Spleen (tissue), 13 donors: ENCODE measurements at places on chromosomes 6 and 20. TPM values are rescaled to one million over a fixed set of nuclear protein-coding genes. Genes with fewer than 3 reads are reported as not detected.

- H3K4me3 ChIP-seq, result no peak overlapping the region
- H3K4me1 ChIP-seq, result peaks cover 35% of the 10 kb centered on the region
- no peak overlapping the region for H3K27ac ChIP-seq
- no peak for DNase-seq
- H3K36me3 ChIP-seq, result no peaks in the 10 kb centered on the region
- peaks cover 97% of the 10 kb centered on the region for H3K27me3 ChIP-seq
Observed at GRCh38 chr20:21503345-21503744, 10.5 kb downstream of the NKX2-2 start.

DNA sequence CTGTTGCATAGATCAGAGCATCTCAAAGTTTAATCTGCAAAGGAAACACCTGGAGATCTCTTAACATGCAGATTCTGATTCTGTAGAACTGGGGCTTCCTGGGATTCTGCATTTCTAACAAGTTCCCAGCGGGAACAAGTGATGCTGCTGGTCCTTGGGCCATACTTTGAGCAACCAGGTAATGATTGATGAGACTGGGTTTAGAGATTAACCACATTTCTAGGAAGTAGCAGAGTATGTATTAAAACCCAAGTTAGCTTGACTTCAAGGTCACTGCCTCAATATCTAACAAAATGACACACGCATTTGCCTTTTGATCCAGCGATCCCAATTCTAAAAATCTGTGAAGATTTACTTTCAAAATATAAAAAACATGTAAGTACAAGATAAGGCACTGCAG is 83.0 kb upstream of the DTNBP1 start:
- H3K27ac ChIP-seq, result no peak overlapping the region
- no peak overlapping the region for H3K4me3 ChIP-seq
- H3K36me3 ChIP-seq, result no peaks in the 10 kb centered on the region
- no peaks in the 10 kb centered on the region for H3K27me3 ChIP-seq

DNA sequence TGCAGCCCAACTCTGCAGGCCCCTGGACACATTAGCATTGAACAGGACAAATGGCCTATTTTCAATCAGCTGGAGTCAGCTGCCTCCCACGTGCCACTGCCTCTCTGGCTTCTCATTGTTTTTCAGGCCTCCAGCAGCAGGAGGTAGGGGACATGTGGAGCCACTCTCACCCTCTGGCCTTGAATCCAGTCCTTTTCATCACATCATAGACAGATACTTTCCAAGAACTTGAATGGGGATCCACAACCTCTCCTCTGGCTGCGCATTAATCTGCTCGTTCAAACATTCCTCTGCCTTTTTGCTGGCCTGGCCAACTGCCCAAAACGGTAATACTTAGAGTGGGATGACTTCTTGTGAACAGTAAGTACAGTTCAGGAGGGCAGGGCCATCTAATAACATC is 592.3 kb downstream of the PKHD1 start:
- H3K27ac ChIP-seq, result no peak overlapping the region
- H3K27me3 ChIP-seq, result no peaks in the 10 kb centered on the region
- H3K4me3 ChIP-seq, result no peak overlapping the region
- no peak for DNase-seq

Gene TGM3
- 0.33 TPM for polyA plus RNA-seq

Gene TOMM6
- polyA plus RNA-seq, result 439 TPM

Gene MED20
- polyA plus RNA-seq, result 8.6 TPM

DNA sequence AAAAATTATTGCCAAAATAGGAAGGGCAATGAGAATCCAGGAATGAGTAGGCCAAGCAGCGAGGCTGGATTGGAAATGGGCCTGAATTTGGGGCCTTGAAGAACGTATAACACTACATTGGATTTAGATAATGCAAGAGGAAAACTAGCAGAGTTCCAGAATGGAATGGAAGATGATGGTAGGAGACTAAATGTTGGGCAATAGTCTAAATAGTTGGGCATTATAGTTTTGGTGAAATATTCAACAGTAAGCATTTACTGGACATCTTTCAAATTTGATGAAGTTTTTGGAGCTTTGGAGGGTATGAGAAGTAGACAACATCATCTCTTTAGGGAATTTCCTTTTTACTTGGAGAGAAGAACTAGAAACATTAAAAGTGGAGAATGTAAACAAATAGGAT is 3.4 kb upstream of the JARID2 start:
- no peak overlapping the region for H3K27ac ChIP-seq
- H3K4me3 ChIP-seq, result no peak overlapping the region
- H3K36me3 ChIP-seq, result no peaks in the 10 kb centered on the region
- H3K4me1 ChIP-seq, result no peaks in the 10 kb centered on the region
- DNase-seq, result no peak

DNA sequence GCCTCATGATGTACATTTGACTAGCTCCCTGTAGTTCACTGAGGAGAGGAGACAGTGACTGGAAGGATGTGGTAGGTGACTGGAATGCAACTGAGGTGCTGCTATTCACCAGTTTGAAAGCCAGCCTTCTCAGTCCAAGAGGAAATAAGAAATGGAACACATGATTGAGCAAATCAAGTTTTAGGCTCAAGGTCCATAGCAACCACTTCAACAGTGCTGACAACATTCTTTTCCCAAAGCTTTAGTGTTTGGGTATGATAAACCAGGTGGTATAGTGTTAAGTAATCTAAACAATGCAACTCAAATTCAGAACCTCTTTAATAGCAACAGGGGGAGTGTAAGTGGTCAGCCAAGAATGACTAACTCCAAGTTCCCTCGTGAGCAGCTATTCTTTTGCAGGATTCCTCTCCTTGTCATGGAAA is 9.2 kb downstream of the ZHX3 start:
- H3K36me3 ChIP-seq, result no peaks in the 10 kb centered on the region
- H3K27me3 ChIP-seq, result no peaks in the 10 kb centered on the region
- H3K4me1 ChIP-seq, result peaks cover 5% of the 10 kb centered on the region

DNA sequence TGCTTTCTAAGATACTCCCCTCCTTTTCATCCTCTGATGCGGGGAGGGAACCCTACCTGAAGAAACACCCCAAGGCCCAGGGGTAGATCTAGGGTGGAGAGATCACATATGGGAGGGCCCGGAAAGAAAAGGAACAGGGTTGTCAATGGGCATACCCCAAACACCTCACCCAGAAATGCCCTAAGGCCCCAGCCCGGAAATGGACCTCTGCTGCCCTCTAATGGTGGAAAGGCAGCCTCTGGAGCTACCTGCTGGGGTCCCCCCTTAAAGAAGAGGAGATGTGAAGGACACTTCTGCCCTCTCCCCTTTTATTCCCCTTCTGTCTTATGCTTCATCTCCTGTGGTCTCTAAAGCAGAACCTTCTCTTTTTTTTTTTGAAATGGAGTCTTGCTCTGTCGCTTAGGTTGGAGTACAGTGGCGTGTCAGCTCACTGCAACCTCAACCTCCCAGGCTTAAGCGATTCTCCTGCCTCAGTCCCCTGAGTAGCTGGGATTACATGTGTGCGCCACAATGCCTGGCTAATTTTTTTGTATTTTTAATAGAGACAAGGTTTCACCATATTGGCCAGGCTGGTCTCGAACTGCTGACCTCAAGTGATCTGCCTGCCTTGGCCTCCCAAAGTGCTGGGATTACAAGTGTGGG is 458 bp upstream of the ARMC12 start:
- peaks cover 70% of the 10 kb centered on the region for H3K4me1 ChIP-seq
- H3K4me3 ChIP-seq, result no peak overlapping the region
- H3K36me3 ChIP-seq, result no peaks in the 10 kb centered on the region
- DNase-seq, result peak; percentile 94

DNA sequence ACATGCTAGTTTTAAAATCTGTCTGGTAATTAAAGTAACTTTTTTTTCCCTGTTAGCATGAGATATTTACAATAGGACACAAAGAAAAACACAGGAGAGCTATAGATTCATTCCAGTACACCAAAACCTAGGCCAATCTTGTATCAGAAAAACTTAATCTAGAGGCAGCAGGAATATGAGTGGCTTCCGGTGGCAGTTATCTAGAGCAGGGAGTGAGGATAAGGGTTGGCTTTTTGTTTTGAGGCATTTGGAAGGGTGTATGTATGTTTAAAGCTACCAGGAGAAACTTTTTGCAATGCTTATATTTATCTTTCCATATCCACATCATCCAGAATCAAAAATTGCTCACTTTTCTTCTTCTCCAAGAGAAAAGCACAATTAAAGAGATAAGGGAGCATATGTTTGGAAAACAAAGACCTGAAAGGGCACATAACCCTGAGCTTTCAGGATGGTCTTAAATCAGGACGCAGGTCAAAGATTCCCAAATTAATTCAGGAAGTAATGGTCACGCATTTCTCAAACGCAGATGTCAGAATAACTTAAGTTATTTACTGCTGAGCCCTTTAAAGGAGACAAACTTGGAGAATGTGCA is 13.1 kb downstream of the TFAP2A start:
- H3K4me1 ChIP-seq, result peaks cover 7% of the 10 kb centered on the region
- no peak overlapping the region for H3K27ac ChIP-seq
- H3K4me3 ChIP-seq, result no peak overlapping the region

- no peak for DNase-seq
- no peak overlapping the region for H3K4me3 ChIP-seq
- H3K27me3 ChIP-seq, result no peaks in the 10 kb centered on the region
- no peak overlapping the region for H3K27ac ChIP-seq
Observed at GRCh38 chr6:38375341-38375740, 264.4 kb downstream of the BTBD9 start.

Gene DNMT3B
- polyA plus RNA-seq, result 0.38 TPM

Gene BFSP1
- polyA plus RNA-seq, result 0.35 TPM

GRCh38 chr6:98782772-98783171 is 51.6 kb upstream of the POU3F2 start:
- no peak for DNase-seq
- H3K4me1 ChIP-seq, result no peaks in the 10 kb centered on the region
- no peak overlapping the region for H3K4me3 ChIP-seq
- no peak overlapping the region for H3K27ac ChIP-seq
- H3K27me3 ChIP-seq, result no peaks in the 10 kb centered on the region

GRCh38 chr6:109625199-109625598 is 65.8 kb downstream of the AK9 start:
- H3K27me3 ChIP-seq, result no peaks in the 10 kb centered on the region
- no peak overlapping the region for H3K4me3 ChIP-seq
- peaks cover 5% of the 10 kb centered on the region for H3K36me3 ChIP-seq
- no peaks in the 10 kb centered on the region for H3K4me1 ChIP-seq

GRCh38 chr6:20166210-20166609 is 46.1 kb downstream of the MBOAT1 start:
- no peak overlapping the region for H3K4me3 ChIP-seq
- peaks cover 4% of the 10 kb centered on the region for H3K4me1 ChIP-seq
- no peak overlapping the region for H3K27ac ChIP-seq
- no peaks in the 10 kb centered on the region for H3K27me3 ChIP-seq
- DNase-seq, result no peak
- H3K36me3 ChIP-seq, result peaks cover 14% of the 10 kb centered on the region

GRCh38 chr20:51023617-51024155 is 779 bp upstream of the KCNG1 start:
- H3K4me3 ChIP-seq, result peak overlapping the region; percentile 56
- no peak for DNase-seq
- H3K4me1 ChIP-seq, result peaks cover 12% of the 10 kb centered on the region
- no peaks in the 10 kb centered on the region for H3K36me3 ChIP-seq

Gene TNF
- polyA plus RNA-seq, result 13.3 TPM

DNA sequence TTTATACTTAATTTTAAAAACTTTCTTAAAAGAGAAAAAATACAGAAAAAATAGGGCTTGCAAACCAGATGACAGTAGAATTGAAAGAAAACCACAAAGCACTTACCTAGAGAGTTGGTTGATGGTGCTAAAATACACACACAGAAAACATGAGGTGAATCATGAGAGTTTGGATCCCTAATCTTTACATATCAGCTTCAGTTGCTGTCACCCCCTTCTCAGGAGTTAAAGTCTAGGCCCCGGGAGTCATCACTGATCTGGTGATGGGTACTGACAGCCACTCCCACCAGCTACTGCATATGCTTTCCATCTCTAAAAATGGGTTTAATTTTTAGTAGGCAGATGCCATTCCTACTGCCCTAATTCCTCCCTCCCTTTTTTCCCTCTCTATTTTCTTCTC is 16.7 kb downstream of the TSBP1 start:
- H3K36me3 ChIP-seq, result no peaks in the 10 kb centered on the region
- no peak for DNase-seq
- no peak overlapping the region for H3K27ac ChIP-seq

GRCh38 chr6:18078866-18079265 is 43.6 kb downstream of the NHLRC1 start:
- H3K4me3 ChIP-seq, result no peak overlapping the region
- H3K4me1 ChIP-seq, result no peaks in the 10 kb centered on the region
- no peak for DNase-seq
- H3K36me3 ChIP-seq, result no peaks in the 10 kb centered on the region
- H3K27me3 ChIP-seq, result no peaks in the 10 kb centered on the region
- no peak overlapping the region for H3K27ac ChIP-seq

Gene GPR63
- polyA plus RNA-seq, result 0.02 TPM
